ENCODE measurements at places on chromosomes 7 and 10.

- DNase-seq = no peak
Measured at GRCh38 chr7:45704683-45705016, 130.5 kb downstream of the ADCY1 start.

GRCh38 chr10:43939389-43939938, 290.8 kb upstream of the ZNF32 start:
- no peak for DNase-seq

- no peak for DNase-seq
Measured at GRCh38 chr7:11810043-11810625, 21.9 kb downstream of the THSD7A start.

GRCh38 chr7:47664650-47665195, 82.8 kb upstream of the TNS3 start:
- DNase-seq = no peak

DNA sequence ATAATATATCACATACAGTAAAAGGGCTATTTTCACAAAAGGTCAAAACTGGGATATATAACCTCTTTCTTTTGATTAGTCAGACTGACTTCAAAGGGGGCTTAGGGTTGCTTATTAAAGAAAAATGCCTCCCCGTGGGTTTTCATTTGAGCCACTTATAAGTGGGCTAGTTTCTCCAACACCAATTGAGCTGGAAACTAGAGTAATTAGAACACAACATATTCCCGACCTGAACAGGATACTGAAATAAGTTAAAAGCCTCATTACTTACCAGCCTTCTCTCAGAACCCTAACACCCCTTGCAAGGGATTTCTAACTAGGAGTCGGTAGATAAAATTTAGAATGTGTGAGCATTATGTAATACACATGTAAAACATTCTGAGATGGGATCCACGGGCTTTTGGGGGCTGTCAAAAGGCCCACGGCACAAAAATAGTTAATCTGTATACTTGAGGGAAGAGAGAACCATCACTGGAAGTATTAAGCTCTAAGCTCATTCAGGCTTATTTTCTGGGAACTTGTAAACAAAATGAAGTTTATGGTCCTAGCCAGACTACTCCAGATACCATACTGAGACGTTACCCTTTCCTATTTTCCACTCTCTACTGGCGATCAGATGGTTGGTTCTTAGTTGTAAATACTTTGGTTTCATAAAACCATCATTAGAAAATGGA, 29.3 kb upstream of the KMT2E start:
- no peak for DNase-seq

GRCh38 chr7:128135159-128135514, 103.9 kb upstream of the LRRC4 start:
- no peak for DNase-seq

- no peak for DNase-seq
Measured at GRCh38 chr10:30007406-30007805, 52.0 kb downstream of the JCAD start.

DNA sequence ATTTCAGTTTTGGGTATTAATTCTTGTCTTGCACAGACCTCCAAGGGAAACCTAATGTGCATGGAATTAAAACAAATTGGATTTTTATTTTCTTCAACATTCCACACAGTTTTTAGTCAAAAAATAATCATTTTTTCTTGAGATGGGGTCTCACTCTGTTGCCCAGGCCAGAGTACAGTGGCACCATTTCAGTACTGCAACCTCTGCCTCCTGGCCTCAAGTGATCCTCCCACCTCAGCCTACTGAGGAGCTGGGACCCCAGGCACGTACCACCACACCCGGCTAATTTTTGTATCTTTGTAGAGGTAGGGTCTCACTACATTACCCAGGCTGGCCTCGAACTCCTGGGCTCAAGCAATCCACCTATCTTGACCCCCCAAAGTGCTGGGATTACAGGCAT, 4.9 kb downstream of the BAIAP2L1 start:
- DNase-seq = no peak

GRCh38 chr10:113554214-113554613, 1.4 kb downstream of the HABP2 start:
- no peak for DNase-seq

DNA sequence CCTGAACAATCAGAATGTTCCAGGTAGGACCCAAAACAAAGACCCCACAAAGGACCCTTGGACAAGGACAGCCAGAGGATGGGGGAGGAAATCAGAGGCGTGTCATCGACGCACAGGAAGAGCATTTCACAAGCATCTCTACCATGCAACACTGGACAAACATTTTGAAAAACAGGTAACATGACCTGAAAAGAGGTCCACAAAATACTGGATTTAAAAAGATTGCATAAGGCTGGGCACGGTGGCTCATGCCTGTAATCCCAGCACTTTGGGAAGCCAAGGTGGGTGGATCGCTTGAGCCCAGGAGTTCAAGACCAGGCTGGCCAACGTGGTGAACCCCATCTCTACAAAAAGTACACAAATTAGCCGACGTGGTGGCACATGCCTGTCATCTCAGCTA, 60.5 kb upstream of the RNF32 start:
- no peak for DNase-seq

DNA sequence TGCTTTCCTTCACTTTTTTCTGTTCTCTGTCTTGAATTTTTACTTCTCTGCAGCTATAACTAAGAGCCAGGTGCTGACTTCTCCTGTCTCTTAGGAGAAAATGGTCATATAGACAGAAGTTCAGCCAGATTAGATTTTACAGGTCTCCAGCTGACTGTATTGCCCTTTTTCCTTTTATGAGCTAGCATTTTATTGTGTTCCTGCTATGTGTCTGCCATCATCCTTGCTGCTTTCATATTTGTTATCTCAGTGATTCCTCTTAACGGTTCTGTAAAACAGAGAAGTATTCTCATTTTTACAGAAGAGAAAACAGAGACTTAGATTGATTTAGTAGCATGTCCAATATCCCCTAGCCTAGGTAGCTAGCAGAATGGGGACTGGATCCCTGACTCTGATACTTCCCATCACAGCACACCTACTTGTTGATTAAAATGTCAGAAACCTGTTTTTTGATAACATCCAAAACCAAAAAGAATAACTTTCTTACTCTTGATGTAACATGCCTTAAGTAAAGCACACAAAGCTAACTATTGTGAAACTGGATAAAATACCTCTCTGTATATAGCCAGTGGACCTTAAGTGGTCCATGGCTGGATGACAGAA, 5.2 kb downstream of the KAT6B start:
- DNase-seq = no peak

- peak; percentile 68 for DNase-seq
Measured at GRCh38 chr7:112495810-112496462, 15.1 kb downstream of the LSMEM1 start.

GRCh38 chr7:81688622-81689411, 81.0 kb downstream of the HGF start:
- DNase-seq = no peak

GRCh38 chr7:155811560-155811894, 736 bp downstream of the SHH start:
- no peak for DNase-seq

DNA sequence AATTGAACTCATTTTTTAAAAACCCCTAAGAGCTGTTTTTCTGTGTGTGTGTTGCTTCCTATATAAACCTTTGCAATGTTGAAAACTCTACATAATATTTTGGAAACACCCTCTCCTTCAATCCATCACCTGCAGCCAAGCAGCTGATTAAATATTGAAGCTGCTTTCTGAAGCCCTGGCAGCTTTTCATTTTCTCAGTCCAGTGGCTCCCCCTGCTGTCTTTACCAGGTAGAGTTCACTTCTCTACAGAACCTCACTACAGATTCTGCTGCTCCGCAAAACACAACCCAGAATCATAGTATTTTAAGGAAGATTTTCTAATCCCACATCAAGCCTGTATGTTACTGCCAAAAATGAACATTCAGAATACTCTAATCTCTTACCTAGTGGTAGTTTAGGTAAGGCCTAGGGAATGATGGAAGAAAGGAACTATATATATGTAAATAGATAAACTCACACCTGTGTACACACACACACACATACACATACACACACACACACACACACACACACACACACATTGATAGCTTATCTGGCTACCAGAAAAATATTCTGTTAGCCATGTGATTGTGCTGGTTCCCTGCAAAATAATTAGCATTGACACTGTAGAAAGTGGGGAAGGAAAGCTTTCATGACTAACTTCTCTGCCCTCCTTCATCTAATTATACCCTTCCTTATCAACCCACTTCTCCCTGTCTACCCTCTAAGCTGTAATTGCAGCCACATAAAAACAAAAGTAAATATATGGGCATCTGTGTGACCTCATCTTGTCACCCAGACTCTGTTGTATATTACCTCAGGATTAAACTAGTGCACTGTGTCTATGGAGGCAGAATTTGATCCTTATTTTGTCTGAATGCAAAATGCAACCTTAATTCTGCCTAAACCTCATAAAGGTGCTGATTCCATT, 229.5 kb upstream of the FZD1 start:
- DNase-seq = peak; percentile 58

DNA sequence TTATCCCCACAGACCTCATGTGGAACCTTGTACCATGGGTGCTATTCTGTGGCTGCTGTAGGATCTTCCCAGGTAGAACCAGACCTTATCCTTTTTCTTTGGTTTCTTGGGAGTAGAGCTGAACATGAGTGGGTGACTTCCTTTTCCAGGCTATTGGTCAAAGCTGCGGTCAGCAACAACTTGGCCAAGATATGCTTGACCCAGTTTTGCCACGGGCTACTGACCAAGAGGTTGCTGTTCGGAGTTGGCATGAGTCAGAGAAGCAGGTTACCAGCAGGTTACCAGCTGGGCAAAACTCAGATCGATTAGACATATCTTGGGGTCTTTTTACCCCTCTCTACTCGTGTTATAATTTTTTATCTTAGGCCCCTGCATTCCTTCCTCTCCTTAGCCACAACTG, 36.7 kb upstream of the HDAC9 start:
- peak; percentile 18 for DNase-seq

DNA sequence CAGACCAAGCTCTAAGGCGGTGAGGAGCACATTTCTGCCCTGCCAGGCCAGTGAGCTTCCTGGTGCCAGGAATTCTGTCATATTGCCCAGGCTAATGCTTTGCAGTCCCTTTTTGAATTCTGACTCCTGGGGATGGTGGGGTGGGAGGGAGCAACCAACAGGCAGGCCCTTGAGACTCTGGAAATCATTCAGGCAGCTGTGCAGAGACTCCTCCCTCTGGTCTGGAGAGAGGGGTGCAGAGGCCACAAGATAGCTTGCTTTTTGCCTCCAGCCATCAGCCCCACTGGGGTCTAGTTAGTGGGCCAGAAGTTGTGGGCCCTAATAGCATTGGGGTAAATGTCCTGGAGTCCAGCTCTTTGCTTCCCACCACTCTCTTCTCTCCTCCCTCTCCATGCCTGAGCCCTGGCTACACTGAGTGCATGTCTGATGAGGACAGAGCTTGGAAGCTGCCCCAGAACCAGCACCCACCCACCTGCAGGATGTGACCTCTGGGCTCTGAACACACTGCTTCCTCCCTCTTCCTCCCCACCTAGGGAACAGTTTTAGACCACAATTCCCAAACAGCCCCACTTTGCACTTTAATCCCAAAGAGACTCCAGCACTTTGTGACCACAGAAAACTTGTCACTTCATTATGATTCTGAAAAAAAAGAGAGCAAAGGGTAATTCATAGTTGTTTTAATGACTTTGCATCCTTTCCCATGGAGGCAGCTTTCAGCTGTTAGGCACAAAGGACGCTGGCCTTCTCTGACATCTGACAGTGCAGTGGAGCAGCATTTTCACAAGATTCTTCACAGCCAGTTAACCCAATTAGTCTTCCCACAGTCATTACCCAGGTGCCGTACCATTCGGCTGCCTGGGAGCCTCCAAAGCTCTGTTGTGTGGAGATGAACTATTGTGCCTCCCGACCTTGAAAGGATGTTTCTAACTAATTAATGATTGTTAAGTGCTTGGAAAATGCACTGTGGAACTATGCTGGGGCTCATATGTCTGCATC, 262.5 kb downstream of the TRIL start:
- DNase-seq = no peak

DNA sequence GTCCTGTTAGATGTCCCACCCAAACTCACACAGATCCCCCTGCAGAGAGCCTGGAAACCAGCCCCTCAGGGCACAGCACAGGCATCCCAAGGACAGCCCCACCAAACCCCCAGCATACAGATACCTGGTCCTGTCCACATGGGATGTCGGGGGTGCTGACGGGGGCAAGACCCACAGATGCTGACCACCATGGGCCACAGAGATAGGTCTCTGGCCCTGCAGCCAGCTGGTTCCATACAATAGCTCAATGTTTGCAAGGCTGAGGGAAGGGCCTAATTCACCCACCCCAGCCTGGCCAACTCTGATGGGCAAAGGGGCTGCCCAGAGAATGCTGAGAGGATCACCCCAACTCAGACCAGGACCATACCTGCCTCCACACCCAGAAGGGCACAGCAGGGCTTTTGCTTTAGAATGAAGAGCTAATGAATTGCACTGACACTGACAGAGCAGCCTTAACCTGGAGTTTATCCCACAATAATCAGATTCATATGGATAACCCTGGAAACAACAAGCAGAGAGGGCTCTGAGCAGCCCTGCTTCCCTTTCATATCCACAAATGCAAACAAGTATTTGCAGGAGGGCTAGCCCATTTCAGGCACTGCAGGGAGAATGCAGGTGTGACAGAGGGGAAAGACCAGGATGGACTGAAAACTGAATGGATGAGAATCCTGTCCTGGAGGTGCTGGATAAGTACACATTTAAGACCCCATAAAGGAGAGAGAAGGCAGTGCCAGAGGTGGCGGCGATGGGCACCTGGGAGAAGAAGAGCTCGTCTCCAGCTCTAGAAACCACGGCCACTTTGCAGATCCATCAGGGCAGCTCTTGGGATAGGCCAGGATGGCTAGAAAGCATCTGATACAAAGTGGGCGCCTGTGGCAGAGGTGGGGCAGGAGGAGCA, 126.7 kb downstream of the TNS3 start:
- no peak for DNase-seq

DNA sequence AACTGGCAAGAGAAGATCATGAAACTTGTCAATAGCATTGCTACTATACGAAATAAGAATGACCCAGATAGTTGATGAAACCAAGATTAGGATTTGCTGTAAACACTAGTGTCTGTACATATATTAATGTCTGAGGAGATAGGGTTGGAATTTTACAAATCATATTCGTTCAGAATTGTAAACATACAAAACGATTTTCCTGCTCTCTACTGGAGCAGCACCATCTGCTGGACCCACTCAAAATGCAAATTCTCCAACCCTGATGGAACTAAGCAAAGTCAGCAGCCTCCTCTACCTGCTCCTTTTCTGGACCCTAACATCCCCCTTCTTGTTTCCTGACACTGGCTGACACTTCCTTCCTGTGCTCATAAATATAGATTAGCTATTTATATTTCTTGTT, 29.4 kb upstream of the SGMS1 start:
- DNase-seq = no peak

DNA sequence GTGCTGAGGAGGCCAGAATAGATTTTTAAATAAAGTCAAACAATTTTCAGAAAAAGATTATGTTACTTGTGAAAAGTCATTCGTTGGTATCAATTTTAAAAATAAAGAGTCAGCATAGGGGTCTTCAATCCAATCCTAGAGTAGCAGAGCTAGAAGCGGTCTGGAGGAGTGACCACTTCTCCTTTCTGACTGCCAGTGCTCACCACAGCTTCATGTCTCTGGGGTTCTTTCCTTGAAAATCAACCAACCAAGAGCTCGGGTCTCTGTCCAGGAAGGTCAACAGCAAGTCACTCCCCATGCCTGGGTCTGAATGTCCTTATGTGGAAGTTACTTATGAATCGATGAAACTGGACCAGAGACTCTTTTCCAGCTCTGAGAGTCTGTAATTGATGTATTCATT, 14.3 kb downstream of the PTPRN2 start:
- DNase-seq = no peak
